ENCODE measurements at places on chromosomes 13 and 19.

GRCh38 chr19:54817670-54818536, 1.6 kb downstream of the KIR3DL1 start:
- no peak for DNase-seq

- no peak for DNase-seq
Observed at GRCh38 chr13:113216254-113217048, 7.0 kb downstream of the CUL4A start.

GRCh38 chr13:27628081-27628480, 6.4 kb downstream of the POLR1D start:
- DNase-seq: no peak

- DNase-seq: no peak
Observed at GRCh38 chr19:49912965-49913685, 15.9 kb upstream of the ATF5 start.

GRCh38 chr19:2356036-2356646, 3.9 kb upstream of the TMPRSS9 start:
- DNase-seq: no peak

Data from muscle of arm (tissue), 14 donors.